Transverse colon (tissue), 4 donors: ENCODE measurements at places on chromosomes 3 and 15. TPM values are rescaled to one million over a fixed set of nuclear protein-coding genes. Genes with fewer than 3 reads are reported as not detected.

- DNase-seq = no peak
Observed at GRCh38 chr3:183018421-183019192, 38.3 kb upstream of the DCUN1D1 start.

The GHSR gene
- total RNA-seq = not detected

DNA sequence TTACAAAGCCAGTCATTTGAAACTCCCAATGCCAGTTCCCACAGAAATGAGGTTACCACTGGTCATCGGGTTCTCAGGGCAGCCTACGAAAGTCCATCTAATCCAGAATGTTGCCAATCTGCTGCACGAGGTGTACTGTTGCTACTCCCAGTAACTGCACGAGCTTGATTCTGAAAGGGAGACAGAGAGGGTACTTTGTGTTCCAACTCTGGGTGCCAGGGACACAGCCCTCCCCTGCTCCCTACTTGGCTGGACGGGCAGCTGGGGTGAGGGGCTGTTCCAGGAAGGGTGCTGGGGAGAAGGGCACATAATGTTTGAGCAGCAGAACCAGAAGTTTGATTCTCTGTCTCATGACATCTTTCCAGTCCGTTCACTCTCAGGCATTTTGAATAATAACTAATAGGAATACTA, 27.1 kb upstream of the OSBPL11 start:
- no peak for DNase-seq

The PATL2 gene
- 40.0 TPM for total RNA-seq

DNA sequence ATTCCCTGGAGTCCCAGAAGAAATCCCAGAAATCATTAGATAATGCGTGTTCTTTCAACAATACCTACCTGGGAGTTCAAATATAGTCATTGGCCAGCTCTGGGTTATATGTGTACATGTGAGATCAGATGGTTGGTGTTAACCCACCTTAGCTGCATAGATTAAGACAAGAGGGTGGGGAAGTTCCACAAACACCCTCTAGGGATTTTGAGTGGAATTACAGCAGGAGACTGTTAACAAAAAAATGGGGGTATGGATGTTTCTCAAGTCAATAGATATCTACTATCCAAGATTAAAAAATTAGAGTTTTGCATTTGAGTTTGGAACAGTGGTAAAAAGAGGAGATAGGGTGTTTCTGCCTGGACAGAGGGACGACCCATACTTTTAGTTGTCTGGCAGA, 282.5 kb upstream of the CNTN3 start:
- DNase-seq = no peak

GRCh38 chr3:43644443-43644842, 22.6 kb upstream of the ANO10 start:
- DNase-seq = no peak

The ATP8B4 gene
- total RNA-seq = 10.5 TPM

DNA sequence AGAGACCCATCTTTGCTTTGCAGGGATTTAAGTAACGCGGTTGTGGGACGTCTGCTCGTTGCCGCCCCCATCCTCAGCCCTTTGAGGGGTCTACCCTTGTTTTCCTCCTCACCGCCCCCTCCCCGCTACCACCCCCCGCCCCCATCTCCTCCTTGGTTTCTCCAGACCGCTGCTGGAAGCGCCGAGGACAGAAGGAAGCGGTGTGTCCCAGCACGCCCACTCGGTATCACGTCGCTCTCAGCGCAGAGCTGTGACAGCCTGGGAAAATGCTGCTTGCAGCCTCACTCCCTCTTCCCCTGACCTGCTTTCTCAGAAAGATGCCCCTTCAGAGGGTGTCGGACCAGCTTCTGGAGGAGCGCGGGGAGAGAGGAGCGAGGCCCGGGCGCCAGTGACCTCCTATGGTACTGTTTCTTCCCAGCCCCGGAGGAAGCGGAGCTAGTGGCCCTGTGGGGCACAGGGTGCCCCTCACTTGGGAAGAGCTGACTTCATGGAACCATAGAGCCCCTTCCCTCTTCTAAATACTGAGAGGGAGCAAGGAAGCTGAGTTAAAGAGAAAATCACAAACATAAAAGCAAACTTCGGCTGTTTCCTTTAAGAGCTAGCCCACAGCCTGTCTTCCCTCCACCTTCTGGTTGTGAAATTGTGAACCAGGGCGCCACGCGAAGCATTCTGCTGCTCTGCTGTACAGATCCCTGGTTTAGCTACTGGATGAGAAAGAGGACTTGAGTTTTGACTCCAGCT, 698 bp downstream of the IL1RAP start:
- peak; percentile 33 for DNase-seq

The BCL2A1 gene
- total RNA-seq = 4.0 TPM

- DNase-seq = peak; percentile 60
Observed at GRCh38 chr3:53709860-53710674, 136.2 kb downstream of the CHDH start.

DNA sequence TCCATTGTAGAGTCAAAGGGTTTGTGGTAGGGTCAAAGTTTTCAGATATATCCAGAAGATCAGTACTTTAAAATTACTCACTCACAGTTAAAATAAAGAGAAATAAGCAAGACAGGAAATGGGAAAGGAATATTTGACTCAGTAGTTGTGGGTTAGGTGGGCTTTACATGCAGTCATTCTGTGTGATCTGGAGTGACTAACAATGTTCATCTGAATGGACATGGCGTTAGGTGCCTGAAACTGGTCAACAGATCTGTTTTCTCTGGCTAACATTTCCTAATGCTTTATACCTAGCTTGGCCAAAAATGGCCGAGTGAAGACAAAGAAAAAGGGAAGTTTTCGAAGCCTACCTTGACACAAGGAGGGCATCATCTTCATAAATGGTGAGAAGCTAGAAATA, 133.4 kb upstream of the SATB1 start:
- DNase-seq = no peak

- no peak for DNase-seq
Observed at GRCh38 chr3:55185380-55185779, 257.5 kb upstream of the LRTM1 start.

The CEP97 gene
- total RNA-seq = 22.1 TPM

The CADPS gene
- 22.7 TPM for total RNA-seq

The ARGFX gene
- total RNA-seq = not detected

The GOLGA8S gene
- not detected for total RNA-seq

- DNase-seq = no peak
Observed at GRCh38 chr3:133958071-133958805, 62.6 kb upstream of the RAB6B start.
